IPS-NIHi11 (cell line): ENCODE measurements at places on chromosomes 1 and 21.

DNA sequence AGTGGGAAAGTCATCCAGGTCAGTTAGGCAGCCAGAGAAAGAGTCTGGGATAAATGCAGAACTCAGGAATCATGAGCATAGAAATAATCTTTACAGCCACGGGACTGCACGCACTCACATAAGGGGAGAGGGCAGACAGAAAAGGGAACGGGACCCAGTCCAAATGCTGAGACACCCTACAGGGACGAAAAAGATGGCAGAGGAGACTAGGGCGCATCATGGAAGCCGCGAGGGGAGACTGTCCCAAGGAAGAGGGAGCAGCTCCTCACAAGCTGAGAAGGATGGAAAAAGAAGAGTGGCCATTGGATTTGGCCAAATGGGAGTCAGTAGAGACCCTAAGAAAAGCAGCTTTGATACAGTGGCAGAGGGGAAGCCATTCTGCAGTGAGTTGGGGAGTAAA, 102.9 kb upstream of the TLR5 start:
- DNase-seq, result no peak

GRCh38 chr1:176515310-176515709, 52.3 kb downstream of the PAPPA2 start:
- DNase-seq, result no peak

DNA sequence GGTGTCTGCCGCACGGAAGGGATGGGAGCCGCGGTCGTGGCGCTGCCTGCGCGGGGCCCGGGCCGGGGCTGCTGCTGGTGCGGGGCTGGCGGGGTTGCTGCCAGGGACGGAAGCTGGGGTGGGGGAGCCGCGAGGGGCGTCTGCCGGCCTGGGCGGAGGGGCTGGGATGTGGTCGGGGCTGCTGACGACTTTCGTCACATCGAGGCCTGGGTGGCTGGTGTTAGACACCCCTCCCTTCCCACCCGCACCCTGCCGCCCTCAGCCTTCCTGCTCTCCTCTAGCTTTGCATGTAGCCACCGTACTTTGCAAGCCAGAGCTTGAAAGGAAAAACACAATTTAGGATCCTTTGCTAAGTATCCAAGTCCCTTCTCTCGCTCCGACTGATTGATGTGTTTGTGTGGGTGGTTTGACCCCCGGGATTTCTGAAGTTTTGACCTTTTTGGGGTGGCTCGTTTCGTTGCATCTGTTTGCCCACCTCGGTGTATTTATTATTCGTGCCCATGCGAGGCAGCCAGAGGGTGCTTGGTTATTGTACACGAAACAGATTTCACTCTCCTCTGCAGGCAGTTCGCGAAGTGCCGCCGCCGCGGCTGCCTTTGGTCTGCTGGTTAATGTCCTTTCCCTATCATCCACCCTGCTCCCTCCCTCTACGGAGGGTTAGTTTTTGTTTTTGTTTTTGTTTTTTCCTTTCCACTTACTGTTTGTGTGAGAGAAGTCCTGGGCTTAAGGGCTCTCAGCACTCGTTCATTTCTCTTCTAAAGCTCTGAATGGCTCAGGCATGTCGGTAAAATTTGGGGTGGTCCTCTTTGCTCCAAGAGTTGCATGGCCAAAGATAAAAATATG, 868 bp downstream of the C1orf21 start:
- peak; percentile 50 for DNase-seq

DNA sequence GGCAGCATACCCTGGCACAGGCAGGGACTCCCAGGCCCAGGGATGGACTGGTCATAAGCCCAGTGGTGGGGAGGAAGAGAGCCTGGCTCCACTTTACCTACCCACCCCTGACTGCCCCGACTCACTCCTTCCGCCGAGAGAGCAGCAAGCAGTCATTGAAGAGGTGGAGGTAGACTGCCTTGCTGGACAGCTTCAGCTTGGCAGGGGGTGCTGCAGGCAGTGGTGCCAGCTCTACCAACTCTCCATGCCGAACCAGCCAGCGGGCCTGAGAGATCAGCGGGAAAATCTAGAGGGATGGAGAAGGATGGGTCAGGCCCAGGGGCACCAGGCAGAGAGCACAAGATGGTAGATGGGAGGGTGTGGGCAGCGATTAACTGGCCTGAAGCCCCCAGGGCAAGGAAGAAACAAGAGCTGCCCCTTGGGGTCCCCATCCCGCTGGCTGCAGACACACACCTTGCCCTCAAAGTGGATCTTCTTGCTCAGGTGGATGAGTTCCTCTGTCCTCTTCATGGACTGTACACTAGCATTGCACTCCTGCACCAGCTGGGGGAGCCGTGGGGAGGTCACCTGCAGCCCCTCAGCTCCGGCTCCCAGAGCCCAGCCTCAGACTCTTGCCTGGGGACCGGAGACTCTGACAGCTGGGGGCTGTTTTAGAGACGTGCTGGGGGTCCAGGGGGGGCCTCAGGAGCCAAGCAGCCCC, 7.7 kb downstream of the ARHGEF19 start:
- DNase-seq, result peak; percentile 69

- peak; percentile 65 for DNase-seq
Measured at GRCh38 chr1:197775282-197776262, at the start of gene DENND1B. TSS of gene DENND1B (minus strand) at chr1:197775480. CDS start at chr1:197775155, 325 bp downstream.

DNA sequence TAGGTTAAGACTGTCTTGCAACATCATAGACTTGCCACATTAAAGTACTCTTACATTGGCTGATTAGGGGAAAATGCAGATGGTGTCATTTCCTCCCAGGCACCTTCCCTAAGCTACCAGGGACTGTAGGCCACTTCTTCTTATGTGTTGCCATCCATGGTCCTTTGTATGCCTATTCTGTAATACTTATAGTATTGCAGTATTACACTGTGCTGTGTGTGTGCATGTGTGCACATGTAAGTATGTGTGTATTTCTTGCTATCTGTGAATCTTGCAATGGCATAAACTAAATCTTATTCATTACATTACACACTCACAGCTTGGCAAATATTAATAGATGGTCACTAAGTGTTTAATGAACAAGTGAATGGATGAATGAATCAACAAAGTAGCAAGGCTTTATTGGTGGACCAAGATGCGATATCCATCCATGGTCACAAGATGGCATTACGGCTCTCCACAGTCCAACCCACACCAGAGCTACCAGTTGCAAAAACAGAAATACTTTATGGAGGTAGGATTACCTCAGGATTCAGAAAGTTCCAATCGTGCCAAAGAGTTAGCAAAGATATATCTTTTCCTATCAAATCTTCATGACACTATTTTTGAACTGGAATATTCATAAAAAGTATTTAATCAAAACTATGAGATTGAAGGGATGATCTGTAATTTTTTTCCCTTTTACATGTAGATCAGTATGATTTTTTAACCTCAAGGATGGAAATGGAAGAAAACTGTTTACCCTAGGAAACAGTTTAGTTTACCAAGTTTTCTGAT, 160.2 kb downstream of the DENND1B start:
- peak; percentile 37 for DNase-seq

DNA sequence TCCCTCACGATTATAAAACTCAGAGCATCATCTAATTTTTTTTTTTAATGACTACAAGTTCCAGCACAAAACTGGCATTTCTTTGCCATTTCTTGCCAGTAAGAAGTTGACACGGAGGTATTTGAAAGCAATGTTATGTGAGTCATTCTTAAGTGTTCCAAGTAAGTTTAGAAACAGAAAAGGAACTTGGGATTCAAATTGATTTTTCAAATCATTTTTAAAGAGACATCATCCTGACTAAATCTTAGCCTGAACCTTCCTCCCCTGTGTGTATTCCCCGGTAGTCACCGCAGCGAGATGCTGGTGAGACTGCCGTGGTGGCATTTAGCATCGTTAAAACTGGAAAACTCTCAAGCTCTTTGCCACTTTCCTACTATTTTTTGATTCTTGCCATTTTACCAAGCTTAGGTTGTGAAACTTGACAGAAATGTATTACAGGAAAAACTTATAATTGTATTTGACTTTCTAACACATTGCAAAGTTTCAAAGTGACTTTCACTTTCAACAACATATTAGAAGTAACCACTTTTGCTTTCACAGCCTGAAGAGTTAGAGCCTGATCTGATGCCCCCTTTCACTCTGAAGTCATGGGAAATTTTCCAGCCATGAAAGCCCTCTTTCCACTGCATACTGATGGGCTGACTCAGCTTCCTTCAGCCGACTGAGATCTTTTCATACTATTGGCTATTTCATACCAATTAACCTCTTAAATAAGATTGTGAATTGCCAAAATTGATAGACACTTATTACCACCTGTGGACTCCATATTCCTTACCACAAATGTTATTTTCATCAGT, 61.4 kb downstream of the OLFML2B start:
- no peak for DNase-seq

- DNase-seq, result no peak
Measured at GRCh38 chr21:28818663-28819278, 173.9 kb downstream of the LTN1 start.

GRCh38 chr1:59008599-59009347, 224.9 kb upstream of the JUN start:
- no peak for DNase-seq

DNA sequence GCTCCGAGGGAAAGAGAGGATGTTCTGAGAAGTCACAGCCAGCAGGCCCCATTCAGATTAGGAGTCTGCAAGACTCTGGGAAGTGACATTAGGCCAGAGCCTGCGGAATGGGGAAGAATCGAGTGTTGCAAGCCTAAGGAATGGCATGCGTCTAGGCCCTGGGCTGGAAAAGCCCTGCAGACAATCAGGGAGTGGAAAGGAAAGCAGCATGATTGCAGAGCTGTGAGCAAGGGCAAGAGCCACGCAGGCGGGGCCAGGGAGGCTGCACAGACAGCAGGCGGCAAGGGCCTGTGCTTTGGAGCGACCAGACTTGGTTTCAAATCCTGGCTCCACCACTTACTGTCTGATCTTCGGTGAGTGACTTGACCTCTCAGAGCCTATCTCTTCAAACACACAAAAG, 118.2 kb downstream of the RRAGC start:
- DNase-seq, result peak; percentile 41

- DNase-seq, result peak; percentile 68
Measured at GRCh38 chr1:203320591-203321272, 15.4 kb downstream of the BTG2 start.

GRCh38 chr1:162384601-162385279, 3.2 kb downstream of the C1orf226 start:
- no peak for DNase-seq

DNA sequence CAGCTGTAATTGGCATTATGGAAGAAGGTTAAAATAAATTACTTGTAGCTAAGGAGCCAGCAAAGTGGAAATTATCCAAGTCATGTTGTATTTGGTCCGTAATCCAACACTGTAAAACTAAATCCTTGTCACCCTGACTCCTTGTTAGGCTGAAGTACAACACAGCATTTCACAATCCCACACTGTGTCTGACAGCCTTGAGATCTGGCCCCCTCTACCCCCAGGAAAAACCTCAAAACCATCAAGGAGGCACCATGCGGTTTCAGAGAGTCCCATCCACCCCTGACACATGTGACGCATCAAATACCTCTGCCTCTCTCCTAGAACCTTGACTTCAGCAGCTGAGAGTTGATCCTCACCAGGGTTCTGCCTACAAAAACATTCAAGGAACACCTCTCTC, 41.0 kb downstream of the LMX1A start:
- no peak for DNase-seq

- no peak for DNase-seq
Measured at GRCh38 chr1:64229307-64229706, 25.9 kb downstream of the UBE2U start.

DNA sequence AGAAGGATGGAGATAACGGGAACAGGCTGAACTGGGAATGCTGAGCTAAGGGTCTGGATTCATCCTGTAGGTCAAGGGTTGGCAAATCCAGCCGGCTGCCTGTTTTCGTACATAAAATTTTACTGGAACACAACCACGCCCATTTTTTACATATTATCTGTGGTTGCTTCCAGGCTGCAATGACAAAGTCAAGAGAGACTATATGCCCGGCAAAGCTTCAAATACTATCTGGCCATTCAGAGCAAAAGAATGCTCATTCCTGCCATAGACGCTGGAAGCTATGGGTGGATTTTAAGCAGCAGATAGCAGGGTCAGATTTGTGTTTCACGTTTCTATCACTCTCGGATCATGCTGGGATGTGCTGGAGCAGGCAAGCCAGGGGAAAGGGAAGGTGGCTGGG, 137.9 kb upstream of the EDN2 start:
- no peak for DNase-seq

GRCh38 chr1:200081151-200081968, 53.9 kb downstream of the NR5A2 start:
- peak; percentile 33 for DNase-seq

DNA sequence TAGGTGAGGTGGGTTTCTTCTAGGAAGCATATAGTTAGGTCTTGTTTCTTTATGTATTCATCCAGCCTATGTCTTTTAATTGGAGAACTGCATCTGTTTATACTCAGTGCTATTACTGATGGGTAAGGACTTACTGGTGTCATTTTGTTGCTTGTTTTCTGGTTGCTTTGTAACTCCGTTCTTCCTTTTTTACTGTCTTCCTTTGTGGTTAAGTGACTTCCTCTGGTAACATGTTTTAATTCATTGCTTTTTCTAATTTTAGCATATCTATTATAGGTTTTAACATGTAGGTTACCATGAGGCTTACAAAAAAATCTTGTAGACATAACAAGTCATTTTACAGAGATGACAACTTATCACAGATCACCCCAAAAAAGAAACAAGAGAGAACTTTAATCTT, 160.8 kb downstream of the VAV3 start:
- no peak for DNase-seq

DNA sequence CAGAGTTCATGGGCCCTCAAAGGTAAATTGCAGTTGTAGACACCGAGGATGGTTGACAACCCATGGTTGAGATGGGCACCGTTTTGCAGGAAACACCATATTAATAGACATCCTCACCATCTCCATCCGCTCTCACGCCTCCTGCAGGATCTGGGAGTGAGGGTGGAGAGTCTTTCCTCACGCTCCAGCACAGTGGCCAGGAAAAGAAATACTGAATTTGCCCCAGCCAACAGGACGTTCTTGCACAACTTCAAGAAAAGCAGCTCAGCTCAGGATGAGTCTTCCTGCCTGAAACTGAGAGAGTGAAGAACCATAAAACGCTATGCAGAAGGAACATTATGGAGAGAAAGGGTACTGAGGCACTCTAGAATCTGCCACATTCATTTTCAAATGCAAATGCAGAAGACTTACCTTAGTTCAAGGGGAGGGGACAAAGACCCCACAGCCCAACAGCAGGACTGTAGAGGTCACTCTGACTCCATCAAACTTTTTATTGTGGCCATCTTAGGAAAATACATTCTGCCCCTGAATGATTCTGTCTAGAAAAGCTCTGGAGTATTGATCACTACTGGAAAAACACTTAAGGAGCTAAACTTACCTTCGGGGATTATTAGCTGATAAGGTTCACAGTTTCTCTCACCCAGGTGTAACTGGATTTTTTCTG, 9.3 kb downstream of the SLAMF8 start:
- DNase-seq, result no peak

DNA sequence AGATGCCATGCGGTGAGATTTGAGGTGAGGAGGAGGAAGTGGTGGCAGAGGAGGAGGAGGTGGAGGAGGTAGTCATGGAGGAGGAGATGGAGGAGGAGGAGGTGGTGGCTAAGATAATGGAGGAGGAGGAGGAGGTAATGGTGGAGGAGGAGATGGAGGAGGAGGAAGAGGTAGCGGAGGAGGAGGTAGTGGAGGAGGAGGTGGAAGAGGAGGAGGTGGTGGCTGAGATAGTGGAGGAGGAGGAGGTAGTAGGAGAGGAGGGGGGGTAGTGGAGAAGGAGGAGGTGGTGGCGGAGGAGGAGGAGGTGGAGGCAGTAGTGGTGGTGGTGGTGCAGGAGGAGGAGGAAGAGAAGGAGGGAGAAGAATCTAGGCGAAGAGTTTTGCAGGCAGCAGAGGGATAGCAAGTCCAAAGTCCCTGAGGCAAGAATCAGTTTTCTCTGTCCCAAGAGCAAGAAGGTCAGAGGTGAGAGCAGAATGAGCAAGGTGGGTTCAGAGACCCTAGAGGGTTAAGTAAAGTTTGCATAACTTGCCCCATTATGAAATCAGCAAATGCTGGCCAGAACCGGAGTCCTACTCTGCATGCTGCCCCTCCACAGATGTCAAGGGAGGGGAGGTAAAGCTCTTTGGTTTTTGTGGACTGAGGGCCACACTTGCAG, 38.9 kb upstream of the GNPAT start:
- no peak for DNase-seq
